Right lobe of liver (tissue), 6 donors: ENCODE measurements at places on chromosomes 1 and 21.

GRCh38 chr1:28156821-28157220, 19.7 kb downstream of the PTAFR start:
- DNase-seq, result no peak

GRCh38 chr21:36891692-36892091, 74.8 kb downstream of the HLCS start:
- DNase-seq, result no peak

GRCh38 chr1:37255136-37255795, 219.1 kb upstream of the ZC3H12A start:
- no peak for DNase-seq

DNA sequence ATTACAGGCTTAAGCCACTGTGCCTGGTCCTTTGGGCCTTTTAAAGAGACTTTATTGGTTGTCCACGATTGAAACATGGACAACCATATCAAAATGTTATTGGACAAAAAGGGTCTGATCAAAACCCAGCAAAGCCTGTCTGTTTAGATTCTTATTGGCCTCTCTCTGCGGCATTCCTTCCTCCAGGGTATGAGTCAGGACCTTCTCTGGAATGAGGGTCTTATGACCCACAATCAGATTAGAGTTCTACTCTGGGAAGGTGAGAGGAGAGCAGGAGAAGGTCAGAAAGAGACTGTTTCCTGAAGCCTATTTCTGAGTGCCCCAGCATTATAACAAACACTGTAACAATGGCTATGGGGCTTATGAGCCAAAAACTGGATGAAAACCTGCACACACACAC, 7.9 kb downstream of the LURAP1 start:
- no peak for DNase-seq

DNA sequence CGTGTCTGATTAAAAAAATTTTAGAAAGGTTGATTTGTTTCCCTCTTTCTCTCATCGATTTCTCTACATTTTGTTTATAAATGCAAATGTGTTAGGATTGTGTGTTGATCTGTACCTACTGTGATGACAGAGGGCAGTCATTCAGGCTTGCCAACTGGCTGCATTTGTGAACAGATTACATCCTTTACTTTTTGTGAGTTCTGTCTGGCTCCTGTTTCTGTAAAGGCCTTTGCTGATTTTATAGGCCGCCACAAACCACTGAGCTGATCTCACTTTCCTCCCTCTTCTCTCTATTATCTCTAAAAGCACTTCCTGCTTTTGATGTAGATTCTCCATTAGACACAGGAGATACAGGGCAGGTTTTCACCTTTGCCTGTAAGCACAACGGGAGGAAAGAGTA, 106.8 kb downstream of the ESRRG start:
- DNase-seq, result no peak

GRCh38 chr1:234176000-234176399, 197.3 kb upstream of the COA6 start:
- no peak for DNase-seq

DNA sequence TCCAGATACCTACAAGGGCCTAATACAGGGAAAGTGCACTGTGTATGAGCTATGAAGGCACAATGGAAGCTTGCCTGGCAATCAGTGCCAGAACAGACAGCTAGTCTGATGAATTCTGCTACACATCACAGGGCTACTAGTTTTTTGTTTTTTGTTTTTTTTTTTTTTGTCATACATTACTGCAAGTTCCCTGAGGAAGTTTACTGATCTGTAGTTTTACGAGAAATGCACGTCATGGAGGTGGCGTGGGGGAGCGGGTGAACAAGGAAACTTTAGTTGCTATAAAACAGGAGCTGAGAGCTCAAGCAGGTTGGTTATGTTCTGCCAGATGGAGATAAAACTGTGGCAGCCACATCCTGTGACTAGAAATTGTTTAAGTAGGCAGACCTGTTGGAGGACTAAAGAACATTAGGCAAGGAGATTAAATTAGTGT, 17.7 kb downstream of the PTPRC start:
- DNase-seq, result no peak

DNA sequence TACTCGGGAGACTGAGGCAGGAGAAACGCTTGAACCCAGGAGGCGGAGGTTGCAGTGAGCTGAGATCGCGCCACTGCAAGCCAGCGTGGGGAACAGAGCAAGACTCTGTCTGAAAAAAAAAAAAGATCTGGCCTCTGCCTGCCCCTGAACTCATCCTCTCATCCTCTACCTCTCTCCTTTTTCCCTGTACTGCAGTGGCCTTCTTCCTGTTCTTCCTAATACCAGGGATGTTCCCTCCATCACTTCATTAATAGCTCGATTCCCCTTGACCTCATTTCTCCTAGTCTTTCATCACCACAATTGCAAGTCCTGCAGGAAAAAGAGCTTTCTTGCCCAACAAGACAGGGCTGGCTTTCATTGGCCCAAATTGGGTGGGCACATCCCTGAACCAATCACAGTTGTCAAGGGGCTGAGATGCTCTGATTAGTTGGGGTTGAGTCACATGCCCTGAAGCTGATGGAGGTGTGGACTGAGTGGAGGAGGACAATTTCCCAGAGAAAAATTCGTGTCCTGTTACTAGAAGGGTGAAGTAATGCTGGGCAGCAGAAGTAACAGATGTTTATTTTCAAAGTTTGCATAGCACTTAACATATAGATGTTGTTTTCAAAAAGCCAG, 86.8 kb upstream of the PUM1 start:
- DNase-seq, result no peak

DNA sequence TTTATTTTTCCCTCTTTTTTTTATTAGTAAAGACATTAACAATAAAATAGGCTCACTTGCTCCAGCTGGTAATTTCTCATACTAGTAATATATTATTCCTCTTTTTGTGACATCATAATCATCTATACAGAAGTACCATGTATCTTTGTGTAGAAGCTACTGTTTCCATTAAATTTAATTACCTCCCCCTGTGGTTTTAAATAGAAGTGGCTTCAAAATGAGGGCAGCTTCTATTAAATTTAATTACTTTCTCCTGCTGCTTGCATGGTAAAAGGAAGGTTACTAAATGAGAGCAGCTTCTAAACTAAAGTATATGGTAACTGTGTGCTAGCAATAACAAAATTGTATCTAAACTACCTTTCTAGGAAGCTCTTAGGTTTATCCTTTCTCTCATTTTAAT, 94.0 kb downstream of the DPYD start:
- no peak for DNase-seq

GRCh38 chr1:179231923-179232322, 2.4 kb upstream of the ABL2 start:
- DNase-seq, result no peak

DNA sequence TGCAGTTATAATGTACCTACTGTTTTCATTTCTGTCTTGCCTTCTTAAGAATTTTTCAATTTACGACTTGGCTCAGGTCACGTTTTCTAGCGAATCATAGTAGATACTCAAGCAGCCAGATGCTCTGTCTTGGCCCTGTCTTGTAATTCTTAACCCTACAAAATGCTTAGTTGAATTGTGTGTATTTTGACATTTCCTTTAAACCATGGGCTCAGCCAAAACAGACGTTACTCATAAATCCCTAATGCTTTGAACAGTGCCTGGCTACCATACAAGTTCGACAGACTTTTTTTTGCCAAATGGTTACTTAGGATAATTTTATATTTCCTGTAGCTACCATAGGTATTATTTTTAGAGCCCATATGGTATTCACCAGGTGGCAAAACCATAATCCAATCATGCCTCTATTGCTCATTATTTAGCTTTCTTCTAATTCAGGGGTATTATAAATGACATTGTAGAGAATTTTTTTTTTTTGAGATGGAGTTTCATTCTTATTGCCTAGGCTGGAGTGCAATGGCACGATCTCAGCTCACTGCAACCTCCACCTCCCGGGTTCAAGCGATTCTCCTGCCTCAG, 54.3 kb downstream of the KCNK1 start:
- DNase-seq, result no peak
